Right cardiac atrium (tissue), 5 donors: ENCODE measurements at places on chromosomes 4 and X. TPM values are rescaled to one million over a fixed set of nuclear protein-coding genes. Genes with fewer than 3 reads are reported as not detected.

- DNase-seq, result no peak
Measured at GRCh38 chr4:141782205-141782604, 145.8 kb downstream of the IL15 start.

GRCh38 chr4:158543191-158543590, 21.5 kb downstream of the RXFP1 start:
- DNase-seq, result no peak

DNA sequence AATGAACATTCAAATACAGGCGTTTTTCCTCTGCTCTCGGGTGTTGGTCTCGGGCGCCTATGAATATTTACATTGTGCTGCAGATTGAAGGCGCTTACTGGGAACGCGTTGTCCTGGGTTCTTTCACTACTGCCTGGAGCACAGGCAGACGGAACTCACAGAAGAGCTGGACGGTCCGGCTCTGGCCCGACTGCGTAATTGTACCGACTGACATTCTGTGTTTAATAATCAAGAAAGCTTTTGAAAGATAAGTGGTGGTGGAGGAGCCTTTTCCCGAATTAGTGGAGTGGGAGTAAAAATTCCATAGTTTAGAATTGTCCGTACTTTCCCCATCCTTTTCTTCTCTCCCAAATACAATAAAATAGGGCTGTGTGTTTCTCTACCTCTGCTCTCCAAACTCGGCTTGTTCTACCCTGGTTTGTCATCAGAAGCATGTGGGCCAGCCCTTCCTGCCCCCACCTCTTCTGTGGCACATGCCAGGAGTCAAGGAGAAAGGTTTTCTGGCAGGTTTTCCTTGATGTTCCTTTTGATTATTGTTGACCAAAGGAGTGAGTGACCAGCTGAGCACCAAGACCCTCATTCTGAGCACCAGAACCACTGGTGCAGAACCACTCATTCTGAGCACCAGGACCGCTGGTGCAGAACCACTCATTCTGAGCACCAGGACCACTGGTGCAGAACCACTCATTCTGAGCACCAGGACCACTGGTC, 2.3 kb downstream of the FHDC1 start:
- no peak for DNase-seq

DNA sequence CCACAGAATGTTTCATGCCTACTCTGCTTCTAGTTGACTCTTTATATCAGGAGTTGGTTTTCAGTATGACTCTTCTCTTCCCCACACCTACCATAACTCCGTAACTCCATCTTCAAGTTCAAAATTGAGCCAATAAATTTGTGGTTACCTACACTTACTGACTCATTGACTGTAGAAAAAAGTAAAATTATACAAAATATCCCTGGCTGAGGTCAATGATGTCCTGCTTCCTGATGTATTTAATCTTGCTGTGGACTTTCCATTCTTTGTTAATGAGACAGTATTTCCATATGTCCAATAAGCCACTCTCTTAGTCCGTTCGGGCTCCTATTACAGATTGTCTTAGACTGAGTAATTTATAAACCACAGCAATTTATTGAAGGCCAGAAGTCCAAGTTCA, 9.9 kb upstream of the NLGN4X start:
- no peak for DNase-seq

GRCh38 chr4:185895866-185896265, 83.9 kb upstream of the SORBS2 start:
- no peak for DNase-seq

- DNase-seq, result no peak
Measured at GRCh38 chrX:41909068-41909467, 14.3 kb downstream of the CASK start.

- DNase-seq, result no peak
Measured at GRCh38 chrX:81377329-81377728, 175.4 kb downstream of the SH3BGRL start.

UBA1 gene
- total RNA-seq, result 109 TPM

PNMA5 gene
- total RNA-seq, result 0.12 TPM

TMEM35A gene
- total RNA-seq, result 0.43 TPM

ELMOD2 gene
- total RNA-seq, result 24.4 TPM
